ENCODE measurements at places on chromosomes 12 and 14.

GRCh38 chr12:124964251-124964650 is 24.7 kb downstream of the DHX37 start:
- DNase-seq, result no peak

GRCh38 chr12:18923721-18924120 is 185.8 kb downstream of the CAPZA3 start:
- no peak for DNase-seq

DNA sequence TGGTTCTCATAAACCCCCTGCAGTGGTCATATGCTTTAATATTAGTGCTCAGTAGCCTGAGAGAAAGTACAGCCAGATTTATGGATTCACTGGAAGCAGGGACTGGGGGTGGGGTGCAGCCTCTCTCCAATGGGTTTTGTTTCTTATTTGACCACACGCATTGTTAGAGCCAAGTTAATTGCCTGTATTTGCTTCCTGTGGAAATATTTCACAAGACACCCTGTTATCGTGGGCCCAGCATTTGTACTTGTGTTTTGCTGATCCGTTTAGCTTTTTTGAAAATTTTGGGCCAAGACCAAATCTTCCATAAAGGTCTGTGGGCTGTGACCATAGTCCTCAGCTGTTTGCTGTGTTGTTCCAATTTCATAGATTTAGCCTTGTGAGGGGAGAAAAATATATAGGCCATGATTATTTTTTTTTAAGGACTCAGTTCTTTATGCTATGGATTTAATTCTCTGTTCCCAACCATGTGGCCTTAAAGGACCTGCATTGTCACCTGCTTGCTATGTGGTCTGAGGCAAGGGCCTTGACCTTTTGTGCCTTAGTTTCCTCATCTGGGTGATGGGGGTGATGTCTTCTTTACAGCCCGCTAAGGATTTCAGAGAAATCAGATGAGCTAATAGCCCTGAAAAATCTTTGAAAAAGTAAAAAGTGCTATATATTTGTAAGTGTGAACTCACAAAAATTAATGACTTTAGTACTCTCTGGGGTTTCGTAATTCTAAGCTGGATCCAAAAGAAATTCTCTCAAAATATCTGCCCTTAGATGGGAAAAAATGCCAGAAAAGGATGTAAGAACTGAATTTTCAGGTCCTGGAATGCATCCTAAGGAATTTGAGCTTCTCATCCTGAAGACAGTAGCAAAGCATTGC is 370.2 kb downstream of the DPF3 start:
- DNase-seq, result no peak

GRCh38 chr12:72093930-72094329 is 155.3 kb downstream of the TPH2 start:
- no peak for DNase-seq

- DNase-seq, result peak; percentile 25
Observed at GRCh38 chr12:123237646-123238329, 4.6 kb downstream of the MTRFR start.

DNA sequence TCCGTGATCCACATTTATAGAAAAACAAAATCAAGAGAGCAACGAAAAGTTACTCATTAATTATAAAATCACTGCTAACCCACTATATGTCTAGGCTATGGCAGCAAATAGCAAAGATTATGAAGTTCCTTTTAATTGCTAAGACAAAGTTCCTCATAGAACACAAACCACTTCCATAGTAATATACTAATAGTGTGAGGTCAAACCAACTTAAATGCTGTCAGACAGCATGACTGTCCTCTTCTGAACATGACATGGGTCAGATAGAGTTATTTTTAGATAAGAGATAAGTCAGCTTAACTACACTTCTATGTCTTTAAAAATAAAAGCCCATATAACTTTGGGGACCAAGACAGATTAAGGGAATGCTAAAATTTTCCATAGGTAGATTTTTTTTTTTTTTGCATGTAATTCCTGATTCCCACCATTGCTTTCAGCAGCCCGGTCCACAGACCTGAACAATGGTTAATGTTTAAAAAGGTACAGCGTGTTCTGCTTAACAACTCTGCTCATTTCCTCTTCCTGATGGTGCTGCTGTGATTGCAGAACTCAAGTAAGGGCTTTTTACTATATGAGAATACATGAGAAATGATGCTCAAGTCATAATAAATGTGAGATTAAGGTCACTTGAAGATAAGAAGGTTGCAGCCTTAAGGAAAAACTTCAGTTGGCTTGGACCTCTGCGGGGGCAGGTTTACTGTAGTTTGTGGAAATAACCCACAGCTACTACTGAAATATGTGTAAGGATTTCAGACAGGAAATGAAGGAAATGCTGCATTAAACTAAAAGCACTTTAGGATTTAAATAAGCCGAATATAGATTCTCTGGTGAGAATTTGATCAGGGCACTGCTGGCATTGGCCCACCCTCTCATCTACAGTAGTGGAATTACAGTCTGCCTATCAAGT is 37.7 kb upstream of the DUSP6 start:
- DNase-seq, result no peak

- DNase-seq, result no peak
Observed at GRCh38 chr12:118846416-118846815, 134.9 kb upstream of the SRRM4 start.

DNA sequence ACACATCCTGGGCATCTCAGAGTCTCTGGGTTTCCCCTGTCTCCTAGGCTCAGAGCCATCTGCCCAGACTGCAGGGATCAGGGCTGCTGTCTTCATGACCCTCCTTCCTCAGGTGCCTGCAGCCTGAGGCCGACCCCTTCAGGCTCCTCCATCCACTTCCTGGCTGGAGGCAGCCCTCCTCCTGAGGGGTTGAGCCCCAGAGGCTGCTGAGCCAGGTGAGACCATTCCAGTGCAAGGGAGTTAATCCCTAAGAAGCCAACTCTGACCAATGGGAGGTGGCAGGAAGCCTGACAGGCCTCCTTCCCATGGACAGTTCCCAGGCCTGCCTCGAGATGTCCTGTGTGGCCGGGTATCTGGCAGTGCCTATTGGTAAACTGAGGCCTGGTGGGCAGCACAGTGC is 8.4 kb upstream of the PPP4R4 start:
- DNase-seq, result no peak

DNA sequence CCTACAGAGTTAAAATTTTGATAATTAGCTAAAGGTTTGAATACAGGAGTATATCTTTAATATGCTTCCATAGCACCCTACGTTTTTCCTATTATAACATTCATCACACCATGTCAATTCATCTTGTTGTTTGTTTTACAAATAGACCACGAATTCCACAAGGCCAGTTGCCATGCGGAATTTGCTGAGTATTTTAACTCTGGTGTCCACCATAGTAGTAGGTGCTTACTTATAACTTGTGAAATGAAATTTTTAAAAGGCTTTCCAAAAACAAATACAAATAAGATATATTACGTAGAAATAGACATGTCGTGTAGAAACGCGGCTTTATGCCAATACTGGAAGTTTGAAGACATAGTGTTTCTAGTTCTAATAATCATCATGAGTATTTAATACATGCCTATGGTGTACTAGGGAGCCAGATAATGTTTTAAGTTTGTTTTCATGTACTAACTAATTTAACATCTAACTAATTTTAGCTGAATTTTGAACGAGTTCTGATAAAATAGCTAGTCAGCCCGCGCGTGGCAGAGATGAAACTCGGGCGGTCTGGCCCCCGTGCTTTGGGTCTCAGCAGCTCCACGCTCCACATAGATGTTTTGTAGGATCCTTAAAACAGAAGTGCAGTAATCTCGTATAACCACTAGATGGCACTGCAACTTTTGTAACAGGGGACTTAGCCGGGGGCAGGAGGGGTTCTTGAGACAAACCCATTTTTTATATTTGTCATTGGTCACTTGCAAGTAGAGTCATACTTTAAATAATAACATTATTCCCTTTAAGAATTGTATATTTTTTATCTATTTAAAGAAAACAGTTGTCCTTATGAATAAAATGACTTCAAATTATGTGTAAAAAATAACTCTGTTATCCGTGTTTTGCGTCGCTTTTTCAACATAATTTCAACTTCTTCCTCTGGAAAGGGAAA is 10.2 kb downstream of the CD69 start:
- no peak for DNase-seq

DNA sequence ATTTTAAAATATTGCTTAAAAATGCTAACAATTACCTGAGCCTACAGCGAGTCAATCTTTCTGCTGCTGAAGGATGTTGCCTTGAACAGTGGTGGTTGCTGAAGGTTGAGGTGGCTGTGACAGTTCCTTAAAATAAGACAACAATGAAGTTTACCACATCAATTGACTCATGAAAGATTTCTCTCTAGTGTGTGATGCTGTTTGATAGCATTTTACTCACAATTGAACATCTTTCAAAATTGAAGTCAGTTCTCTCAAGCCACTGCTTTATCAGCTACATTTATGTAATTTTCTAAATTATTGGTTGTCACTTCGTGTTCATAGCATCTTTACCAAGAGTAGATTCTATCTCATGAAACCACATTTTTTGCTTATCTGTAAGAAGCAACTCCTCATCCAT is 20.3 kb downstream of the CMAS start:
- DNase-seq, result no peak

DNA sequence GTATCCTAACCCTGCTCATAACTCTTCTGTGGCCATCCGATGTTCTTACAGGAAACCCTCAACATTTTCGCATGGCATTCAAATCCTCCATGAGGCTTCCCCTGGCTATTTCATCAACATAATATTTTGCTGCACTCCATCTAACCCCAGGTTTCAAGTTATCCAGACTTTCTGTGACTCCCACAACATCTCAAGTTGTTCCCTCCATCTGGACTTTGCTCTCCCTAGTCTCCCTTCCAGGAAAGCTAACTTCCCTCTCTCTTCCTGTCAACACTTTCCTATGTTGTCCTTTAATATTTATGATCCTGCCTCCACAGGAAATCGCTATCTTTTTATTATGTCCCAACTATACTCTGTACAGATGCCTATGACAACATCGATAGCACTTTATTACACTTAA is 146.1 kb downstream of the METTL25 start:
- no peak for DNase-seq

- no peak for DNase-seq
Observed at GRCh38 chr12:5031242-5031641, 12.4 kb upstream of the KCNA5 start.

GRCh38 chr12:104219908-104220404 is 4.4 kb downstream of the TXNRD1 start:
- DNase-seq, result no peak

- no peak for DNase-seq
Observed at GRCh38 chr12:29067430-29067829, 81.6 kb upstream of the FAR2 start.

DNA sequence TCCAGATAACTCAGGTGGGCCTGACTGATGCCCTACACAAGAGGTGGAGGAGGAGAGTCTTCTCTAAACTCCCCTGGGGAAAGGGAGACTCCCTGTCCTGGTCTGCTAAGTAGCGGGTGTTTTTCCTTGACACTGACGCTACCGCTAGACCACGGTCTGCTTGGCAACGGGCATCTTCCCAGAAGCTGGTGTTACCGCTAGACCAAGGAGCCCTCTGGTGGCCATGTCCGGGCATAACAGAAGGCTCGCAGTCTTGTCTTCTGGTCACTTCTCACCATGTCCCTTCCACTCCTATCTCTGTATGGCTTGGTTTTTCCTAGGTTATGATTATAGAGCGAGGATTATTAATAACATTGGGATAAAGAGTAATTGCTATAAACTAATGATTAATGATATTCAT is 965.5 kb downstream of the TMEM121 start:
- no peak for DNase-seq

GRCh38 chr14:99190696-99191394 is 81.2 kb downstream of the BCL11B start:
- DNase-seq, result no peak

GRCh38 chr12:118127867-118128266 is 8.1 kb upstream of the PEBP1 start:
- no peak for DNase-seq

Measured in T-helper 2 cell (primary cell).